ENCODE measurements at places on chromosomes 2 and 18.

- DNase-seq, result no peak
Measured at GRCh38 chr2:40251137-40251536, 200.8 kb downstream of the SLC8A1 start.

GRCh38 chr18:79397247-79397829, 1.6 kb downstream of the NFATC1 start:
- no peak for DNase-seq

- DNase-seq, result peak; percentile 70
Measured at GRCh38 chr2:132911726-132912724, 242.0 kb upstream of the LYPD1 start.

GRCh38 chr2:118854507-118855345, 7.3 kb upstream of the EN1 start:
- DNase-seq, result no peak

GRCh38 chr2:136751406-136751805, 13.9 kb upstream of the THSD7B start:
- no peak for DNase-seq

- peak; percentile 71 for DNase-seq
Measured at GRCh38 chr2:10305715-10306114, 3.0 kb downstream of the HPCAL1 start.

GRCh38 chr18:54961016-54961423, 1.8 kb upstream of the CCDC68 start:
- no peak for DNase-seq

GRCh38 chr18:44156126-44156525, 524.6 kb upstream of the SETBP1 start:
- DNase-seq, result no peak

DNA sequence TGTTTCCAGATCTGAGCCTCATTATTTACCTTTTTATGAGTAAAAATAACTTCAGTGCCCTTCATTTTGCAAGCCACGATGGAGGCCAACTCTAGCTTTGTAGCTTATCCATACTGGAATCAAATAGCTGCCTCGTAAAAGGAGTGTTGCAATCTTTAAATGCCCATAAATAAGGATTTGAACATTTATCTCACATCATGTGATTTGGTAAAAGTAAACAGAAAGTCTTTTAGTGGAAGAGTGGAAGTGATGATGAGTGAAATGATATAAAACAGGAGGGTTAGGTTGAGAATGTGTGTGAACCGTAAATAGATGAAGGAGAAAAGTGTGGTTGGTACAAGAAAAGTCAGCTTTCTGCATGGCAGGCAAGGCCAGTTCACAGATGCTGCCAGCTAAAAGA, 348.9 kb downstream of the OSR1 start:
- no peak for DNase-seq

- no peak for DNase-seq
Measured at GRCh38 chr2:168165397-168165796, 82.0 kb downstream of the STK39 start.

DNA sequence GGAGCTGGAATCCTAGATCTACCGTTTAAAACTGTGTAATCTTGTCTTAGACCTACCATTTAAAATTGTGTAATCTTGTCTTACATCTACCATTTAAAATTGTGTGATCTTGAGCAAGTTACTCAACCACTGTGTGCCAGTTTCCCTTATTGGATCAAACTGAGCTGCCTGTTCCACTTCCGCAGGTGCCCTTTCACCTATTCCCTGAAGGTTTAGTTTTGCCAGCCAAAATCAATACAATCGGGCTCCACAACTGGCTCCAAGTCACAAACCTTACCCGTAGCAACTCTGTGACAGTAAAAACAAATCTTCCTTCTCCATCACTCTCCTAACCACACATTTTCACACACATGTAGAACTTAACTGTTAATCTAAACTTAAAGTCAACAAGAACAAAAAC, 20.1 kb downstream of the DOCK10 start:
- no peak for DNase-seq

DNA sequence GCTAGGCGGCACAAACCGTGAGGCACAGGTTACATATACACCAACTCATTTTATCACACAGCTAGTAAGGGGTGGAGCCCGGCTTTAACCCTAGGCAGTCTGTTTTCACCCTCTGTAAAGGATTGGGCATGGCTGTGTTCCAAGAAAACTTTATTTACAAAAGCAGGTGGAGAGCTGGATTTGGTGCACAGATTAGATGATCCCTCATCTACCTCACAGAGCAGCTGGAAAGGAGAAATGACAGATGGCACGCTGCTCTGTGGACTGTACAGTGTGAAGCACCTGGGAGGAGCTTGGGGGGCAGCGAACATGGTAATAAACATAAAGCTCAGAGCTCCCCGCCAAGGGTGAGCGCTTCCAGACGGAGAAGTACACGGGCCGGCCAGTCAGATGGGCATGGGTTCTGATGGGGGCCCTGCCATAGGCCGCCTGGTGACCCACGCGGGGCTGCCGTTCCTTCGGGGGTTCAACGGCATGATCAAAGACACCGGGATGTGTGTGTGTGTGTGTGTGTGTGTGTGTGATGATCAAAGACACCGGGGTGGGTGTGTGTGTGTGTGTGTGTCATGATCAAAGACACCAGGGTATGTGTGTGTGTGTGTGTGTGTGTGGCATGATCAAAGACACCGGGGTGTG, 862 bp upstream of the TMEM177 start:
- DNase-seq, result no peak

DNA sequence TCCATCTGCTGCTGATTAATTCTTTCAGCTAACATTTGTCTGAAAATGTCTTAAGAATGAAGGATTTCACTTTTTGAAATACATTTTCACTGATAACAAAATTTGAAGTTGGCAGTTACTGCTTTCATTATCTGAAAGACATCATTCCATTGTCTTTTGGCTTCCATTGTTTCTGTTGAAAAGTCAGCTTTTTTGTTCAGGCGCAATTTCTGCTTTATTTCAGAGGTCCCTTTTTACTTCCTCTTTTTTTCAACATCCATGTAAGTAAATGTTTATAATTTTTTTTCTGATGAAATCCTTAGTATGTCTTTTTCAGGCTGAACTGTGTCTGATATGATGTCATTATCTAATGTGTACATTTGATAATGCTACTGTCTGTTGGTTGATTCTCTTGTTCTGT, 184.2 kb downstream of the RND3 start:
- DNase-seq, result no peak

Data from testis (tissue), 5 donors.